Stomach (tissue), 19 donors: ENCODE measurements at places on chromosomes 1 and 21. TPM values are rescaled to one million over a fixed set of nuclear protein-coding genes. Genes with fewer than 3 reads are reported as not detected.

TSPEAR gene
- total RNA-seq, result 0.29 TPM

IQCC gene
- not detected for total RNA-seq

CFH gene
- 5.5 TPM for total RNA-seq

ZMYND12 gene
- total RNA-seq, result 1.9 TPM

SYCP1 gene
- total RNA-seq, result not detected

OR6K3 gene
- total RNA-seq, result not detected

S100A7 gene
- not detected for total RNA-seq

HRNR gene
- total RNA-seq, result not detected

PRKCZ gene
- 55.8 TPM for total RNA-seq

GNAT2 gene
- not detected for total RNA-seq

HTR6 gene
- not detected for total RNA-seq

PGD gene
- 227 TPM for total RNA-seq

KRTAP12-2 gene
- total RNA-seq, result not detected

C4BPA gene
- total RNA-seq, result not detected

ERG gene
- total RNA-seq, result 8.8 TPM

NRDC gene
- 89.9 TPM for total RNA-seq

KRTAP19-1 gene
- not detected for total RNA-seq

CYP4A22 gene
- total RNA-seq, result not detected

WDR77 gene
- total RNA-seq, result 24.6 TPM

YY1AP1 gene
- total RNA-seq, result 140 TPM

ATP5IF1 gene
- total RNA-seq, result 544 TPM

SLAMF7 gene
- 0.45 TPM for total RNA-seq

LAMTOR5 gene
- total RNA-seq, result not detected

SH2D5 gene
- total RNA-seq, result 7.0 TPM
